ENCODE measurements at places on chromosomes 5 and 9.

- no peak for DNase-seq
These were observed 716 bp downstream of the HARS1 start for GRCh38 chr5:140690376-140690932.

GRCh38 chr5:96288845-96289185, 144.2 kb downstream of the PCSK1 start:
- DNase-seq, result no peak

DNA sequence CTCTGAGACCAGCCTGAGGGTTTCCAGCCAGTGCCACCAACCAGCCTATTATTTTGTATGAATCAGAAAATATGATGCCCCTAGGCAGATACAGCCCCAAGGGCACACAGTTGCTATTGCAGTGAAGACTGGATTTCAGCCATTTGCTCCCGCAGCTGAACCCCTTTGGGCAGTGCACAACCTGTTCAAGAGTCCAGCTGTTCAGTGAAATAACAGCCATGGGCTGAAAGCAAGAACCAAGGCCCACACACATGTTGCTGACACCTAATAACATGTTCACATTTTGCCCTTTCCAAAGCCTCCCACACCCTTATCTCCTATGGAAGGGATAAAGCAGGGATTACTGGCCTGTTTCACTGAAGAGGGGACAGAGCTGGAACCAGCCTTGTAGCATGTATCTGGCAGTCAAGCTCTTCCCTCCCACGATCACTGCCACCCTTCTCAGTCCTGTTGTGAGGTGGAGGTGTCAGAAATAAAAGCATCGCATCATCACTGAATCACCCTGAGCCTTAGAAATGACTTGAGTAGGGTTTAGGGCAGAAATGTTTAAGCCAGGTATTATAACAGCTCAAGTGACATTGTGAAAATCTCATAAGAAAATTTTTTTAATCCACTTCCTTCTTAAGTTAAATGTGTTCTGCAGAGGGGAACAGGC, 137.1 kb upstream of the FSTL4 start:
- no peak for DNase-seq

GRCh38 chr5:117463881-117464570, 889.4 kb upstream of the SEMA6A start:
- no peak for DNase-seq

GRCh38 chr9:124208571-124208970, 49.2 kb upstream of the NEK6 start:
- DNase-seq, result no peak

- DNase-seq, result peak; percentile 5
These were observed at the start of gene FREM1 for GRCh38 chr9:14909961-14910805. TSS of gene FREM1 (minus strand) at chr9:14910428. CDS start at chr9:14868977, 41,451 bp downstream.
